ENCODE measurements at places on chromosomes 5 and 9. TPM values are rescaled to one million over a fixed set of nuclear protein-coding genes. Genes with fewer than 3 reads are reported as not detected.

- no peak for DNase-seq
Measured at GRCh38 chr5:68544091-68544647, 328.6 kb downstream of the PIK3R1 start.

GRCh38 chr9:19615036-19615624, 173.7 kb downstream of the SLC24A2 start:
- DNase-seq = no peak

DNA sequence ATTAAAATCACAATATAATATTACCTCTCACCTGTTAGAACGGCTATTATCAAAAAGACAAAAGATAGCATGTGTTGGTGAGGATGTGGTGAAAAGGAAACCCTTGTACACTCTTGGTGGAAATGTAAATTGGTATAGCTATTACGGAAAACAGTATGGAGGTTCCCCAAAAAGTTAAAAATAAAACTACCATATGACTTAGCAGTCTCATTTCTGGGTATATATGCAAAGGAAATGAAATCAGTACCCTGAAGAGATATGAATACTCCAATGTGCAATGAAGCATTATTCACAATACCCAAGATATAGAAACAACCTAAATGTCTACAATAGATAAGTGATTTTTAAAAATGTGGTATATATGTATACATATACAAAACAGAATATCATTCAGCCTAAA, 199.9 kb downstream of the SNX18 start:
- no peak for DNase-seq

GRCh38 chr9:126531035-126531571, 82.6 kb upstream of the LMX1B start:
- DNase-seq = no peak

DNA sequence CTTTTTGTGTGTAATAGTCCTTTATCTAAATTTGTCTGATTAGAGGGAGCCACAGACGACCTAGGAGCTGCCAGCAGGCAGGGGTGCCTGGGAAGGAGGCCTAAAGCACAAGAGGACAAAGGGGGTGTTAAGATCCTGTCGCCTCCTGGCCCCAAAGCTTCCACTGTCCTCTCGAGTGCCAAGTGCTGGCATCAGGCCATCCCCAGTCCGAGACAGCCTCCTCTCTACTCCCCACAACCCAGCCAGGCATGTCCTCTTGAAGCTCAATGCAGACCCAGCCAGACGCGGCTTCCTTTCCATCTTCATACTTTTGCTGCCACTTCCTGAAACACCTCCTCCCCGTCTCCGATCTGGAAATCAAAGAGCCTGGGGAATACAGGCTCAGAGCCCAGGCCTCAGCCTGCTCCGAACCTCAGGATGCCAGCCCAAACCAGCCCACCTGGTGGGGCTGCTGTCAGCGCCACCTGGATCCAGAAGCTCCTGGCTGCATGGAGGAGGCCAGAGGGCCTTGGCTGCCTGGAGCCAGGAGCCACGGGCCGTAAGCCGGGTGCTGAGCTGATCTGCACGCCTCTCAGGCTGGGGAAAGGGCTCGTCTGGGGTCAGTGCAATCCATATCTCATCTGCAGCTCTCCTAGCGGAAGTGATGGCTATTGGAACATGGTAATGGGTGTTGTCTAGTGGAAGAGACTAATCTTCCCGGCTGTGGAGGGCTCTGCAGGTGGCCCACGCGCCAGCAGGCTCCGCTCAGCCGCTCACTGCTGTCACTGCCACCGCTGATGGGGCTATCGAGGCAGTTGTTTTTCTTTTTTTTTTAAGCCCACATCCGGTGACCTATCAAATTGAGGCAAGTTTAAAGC, 60.2 kb upstream of the FUBP3 start:
- DNase-seq = no peak

- no peak for DNase-seq
Measured at GRCh38 chr5:155556700-155557099, 543.1 kb downstream of the KIF4B start.

DNA sequence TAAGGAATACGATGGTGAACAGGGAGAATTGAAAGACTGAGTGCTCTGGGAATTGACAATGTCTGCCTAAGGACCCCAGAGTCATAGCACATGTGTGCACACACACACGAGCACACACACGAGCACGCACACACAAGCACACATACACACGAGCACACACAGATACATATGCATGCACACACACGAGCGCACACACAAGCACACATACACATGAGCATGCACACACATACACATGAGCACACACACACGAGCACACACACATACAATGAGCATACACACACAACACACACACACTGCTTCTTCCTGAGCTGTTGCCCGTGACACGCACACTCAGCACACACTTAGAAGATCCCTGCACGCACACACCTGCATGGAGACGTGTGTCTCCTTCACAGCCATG, 10.9 kb upstream of the UNC5A start:
- no peak for DNase-seq

GRCh38 chr5:112183103-112183711, 235.9 kb downstream of the EPB41L4A start:
- no peak for DNase-seq

DNA sequence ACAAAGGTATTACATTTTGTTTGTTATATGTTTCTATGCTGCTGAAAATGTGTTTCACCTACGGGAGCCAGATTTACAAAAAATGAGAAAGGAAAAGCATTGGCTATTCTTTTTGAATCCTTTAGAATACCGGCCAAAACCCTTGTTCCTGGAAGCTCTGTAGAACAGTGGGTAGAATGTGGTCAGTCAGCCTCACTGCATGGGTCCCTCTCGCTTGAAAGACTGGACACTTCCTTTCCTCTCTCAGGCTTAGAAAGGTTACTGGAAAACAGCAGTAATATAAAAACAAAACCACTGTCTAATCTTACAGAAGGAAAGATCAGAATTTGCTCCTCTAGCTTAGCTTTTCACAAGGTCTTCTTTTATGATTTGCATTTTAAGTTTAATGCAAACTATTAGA, 45.1 kb downstream of the OSTF1 start:
- DNase-seq = no peak

GRCh38 chr5:142974409-142974808, 204.2 kb downstream of the ARHGAP26 start:
- DNase-seq = no peak

- no peak for DNase-seq
Measured at GRCh38 chr5:107430071-107430625, 240.6 kb downstream of the EFNA5 start.

GRCh38 chr9:127521919-127522304, 70.6 kb downstream of the LRSAM1 start:
- no peak for DNase-seq

DNA sequence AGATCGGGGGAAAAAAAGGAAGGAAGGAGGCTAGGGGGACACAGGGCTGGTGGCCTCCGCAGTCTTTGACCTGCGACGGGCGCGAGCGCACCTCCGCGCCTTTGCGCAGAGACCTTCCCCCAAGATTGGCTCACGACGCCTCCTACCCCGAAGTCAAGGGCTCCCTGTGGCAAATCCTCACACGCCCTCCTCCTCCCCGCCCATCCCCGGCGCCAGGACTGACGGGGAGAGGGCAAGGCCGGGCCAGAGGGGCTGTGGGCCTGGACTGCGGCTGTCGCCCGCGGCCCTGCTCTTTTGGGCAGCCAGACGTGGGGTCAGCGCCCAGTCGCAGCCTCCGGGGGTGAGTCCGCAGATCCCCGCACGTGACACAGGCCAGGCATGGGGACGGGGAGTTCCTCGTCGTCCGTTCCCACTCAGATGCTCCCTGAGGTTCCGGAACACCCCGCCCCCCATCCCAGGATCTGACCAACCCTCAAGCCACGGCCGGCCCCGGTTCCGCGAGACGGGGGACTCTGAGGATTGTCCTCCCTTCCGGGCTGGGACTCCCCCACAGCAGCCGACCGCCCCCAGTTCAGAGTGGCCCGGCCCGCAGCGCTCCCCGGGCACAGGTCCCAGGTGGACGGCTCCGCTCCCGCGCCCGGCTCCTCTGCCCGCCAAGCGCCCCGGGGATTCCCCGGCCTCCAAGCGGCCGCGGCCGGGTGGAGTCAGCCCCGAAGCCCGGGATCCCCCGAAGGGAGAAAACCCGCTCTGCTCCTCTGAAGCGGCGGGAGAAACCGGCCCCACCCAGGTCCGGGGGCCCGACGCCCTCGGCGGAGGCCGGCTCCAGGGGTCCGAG, 543 bp upstream of the ANKRD33B start:
- DNase-seq = peak; percentile 44

- no peak for DNase-seq
Measured at GRCh38 chr9:95605101-95605500, 88.3 kb upstream of the PTCH1 start.

GRCh38 chr9:94619026-94619425, 20.3 kb downstream of the FBP1 start:
- no peak for DNase-seq

DNA sequence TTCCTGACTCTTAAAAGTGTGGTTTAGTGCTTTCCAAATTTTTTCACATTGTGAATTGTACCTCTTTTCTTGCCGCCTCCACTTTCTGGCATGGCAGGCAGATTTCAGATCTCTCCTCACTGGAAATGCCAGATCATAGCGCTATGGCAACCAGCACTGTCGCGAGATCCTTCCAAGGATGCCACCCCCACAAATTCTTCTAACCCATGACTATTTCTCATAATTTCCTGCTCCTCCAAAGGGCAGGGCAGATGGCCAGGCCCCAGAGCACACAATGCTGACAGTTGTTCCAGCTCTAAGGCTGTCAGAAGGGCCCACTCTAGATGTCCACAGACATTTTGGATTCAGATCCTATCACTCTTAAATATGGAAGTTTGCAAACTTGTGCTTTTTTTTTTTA, 446.2 kb upstream of the RIOK2 start:
- peak; percentile 2 for DNase-seq

- DNase-seq = no peak
Measured at GRCh38 chr9:135605238-135605781, 34.0 kb downstream of the GLT6D1 start.

- no peak for DNase-seq
Measured at GRCh38 chr5:167916261-167916691, 375.2 kb upstream of the WWC1 start.

DNA sequence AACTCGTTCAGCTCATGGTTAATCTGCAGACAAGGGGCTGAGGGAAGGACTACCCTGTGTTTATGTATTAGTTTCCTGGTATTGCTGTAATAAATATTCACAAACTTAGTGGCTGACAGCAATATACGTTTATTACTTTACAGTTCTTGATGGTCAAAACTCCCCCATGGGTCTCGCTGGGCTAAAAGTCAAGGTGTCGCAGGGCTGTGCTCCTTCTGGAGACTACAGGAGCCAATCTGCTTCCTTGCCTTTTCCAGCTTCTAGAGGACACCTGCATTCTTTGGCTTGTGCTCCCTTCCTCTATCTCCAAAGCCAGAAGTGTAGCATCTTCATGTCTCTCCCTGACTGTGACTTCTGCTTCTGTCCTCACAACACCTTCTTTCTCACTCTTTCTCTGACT, 653.8 kb upstream of the RIOK2 start:
- no peak for DNase-seq

- no peak for DNase-seq
Measured at GRCh38 chr9:35869621-35870216, 482 bp downstream of the OR13J1 start.

DNA sequence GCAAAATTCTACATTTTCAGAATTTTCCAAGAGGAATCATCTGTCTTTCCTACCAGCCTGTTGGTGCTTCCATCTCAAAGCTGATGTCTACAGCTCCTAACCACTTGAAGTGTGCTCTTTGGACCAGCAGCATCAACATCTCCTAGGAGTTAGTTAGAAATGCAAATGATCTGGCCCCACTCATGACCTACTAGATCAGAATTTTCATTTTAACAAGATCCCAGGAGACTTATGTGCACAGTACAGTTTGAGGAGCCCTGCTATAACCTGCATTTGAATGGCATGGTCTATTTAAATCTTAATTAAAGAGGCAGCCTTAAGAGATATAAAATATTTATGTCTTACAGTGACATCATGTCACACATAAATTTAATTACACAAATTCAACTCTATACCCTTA, 33.8 kb downstream of the ITK start:
- DNase-seq = no peak

DNA sequence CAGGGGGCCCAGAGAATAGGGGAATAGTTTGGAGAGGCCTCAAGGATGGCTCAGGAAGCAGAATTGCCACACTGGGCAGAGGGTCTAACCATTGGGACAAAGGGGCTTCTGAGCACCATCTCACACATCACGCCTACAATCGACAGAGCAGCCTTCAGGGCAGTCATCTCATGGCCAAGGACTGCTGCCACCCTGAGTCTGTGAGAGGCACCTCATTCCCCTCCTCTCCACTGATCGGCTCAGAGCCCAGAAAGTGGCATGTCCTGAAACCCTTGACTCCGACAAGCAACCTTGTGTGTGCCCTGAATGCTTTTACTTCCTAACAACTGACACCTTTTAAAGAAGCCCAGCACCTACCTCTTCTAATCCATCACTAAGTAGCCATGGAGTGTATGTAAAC, 128.9 kb upstream of the PTPN3 start:
- no peak for DNase-seq

GRCh38 chr9:84235511-84235910, 105.0 kb downstream of the SLC28A3 start:
- DNase-seq = no peak

- DNase-seq = no peak
Measured at GRCh38 chr5:168881427-168882149, 302.4 kb upstream of the PANK3 start.

DNA sequence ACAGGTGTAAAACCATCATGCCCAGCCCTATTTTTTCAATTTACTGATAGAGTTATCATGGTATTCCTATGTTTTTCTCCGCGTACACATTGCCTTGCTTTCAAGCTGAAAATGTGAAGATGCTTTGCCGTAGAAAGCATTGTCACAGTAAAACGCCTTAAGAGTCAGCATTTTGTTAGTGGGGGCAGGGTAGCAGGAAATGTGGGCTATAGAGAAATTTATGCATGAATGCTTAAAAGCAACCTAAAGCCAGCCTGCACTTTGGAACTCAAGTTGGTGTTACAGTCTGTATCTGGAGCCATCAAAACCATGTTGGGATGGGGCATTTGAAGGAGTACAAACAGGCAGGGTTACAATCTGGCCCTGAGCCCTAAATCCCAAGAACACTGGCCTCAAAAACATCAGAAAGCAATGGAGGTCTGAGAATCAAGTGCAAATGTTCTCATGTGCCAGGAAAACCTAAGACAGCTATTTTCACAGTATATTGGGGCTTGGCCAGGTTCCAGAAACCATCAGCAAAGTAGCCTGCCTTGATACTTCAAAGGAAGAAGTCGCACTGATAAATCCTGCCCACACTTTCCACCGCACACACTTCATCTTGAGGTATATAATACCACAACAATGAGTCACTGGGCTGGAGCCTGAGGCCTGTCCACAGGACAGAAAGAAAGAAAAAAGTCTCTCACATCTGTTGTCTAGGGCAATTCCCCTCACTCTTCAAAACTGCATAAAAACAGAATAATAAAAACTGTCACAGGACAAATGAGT, 313.8 kb downstream of the ENC1 start:
- peak; percentile 94 for DNase-seq

GRCh38 chr9:123373447-123373923, 17.5 kb downstream of the CRB2 start:
- DNase-seq = no peak

- no peak for DNase-seq
Measured at GRCh38 chr9:78806492-78807160, 509.7 kb downstream of the PSAT1 start.

GRCh38 chr9:132752877-132753592, 82.8 kb downstream of the GTF3C4 start:
- DNase-seq = no peak

SAPCD2 gene
- polyA plus RNA-seq = 22.2 TPM

PIK3R1 gene
- polyA plus RNA-seq = 9.2 TPM

GPX3 gene
- 1,014 TPM for polyA plus RNA-seq

C9 gene
- polyA plus RNA-seq = not detected

SLC27A6 gene
- polyA plus RNA-seq = 0.50 TPM

UHRF2 gene
- 12.5 TPM for polyA plus RNA-seq

CDC25C gene
- 8.8 TPM for polyA plus RNA-seq

LMX1B gene
- polyA plus RNA-seq = not detected

SPRY4 gene
- 7.9 TPM for polyA plus RNA-seq

CATSPER3 gene
- polyA plus RNA-seq = 5.8 TPM

NEUROG1 gene
- polyA plus RNA-seq = not detected
